ENCODE measurements at places on chromosomes 3 and 15.

DNA sequence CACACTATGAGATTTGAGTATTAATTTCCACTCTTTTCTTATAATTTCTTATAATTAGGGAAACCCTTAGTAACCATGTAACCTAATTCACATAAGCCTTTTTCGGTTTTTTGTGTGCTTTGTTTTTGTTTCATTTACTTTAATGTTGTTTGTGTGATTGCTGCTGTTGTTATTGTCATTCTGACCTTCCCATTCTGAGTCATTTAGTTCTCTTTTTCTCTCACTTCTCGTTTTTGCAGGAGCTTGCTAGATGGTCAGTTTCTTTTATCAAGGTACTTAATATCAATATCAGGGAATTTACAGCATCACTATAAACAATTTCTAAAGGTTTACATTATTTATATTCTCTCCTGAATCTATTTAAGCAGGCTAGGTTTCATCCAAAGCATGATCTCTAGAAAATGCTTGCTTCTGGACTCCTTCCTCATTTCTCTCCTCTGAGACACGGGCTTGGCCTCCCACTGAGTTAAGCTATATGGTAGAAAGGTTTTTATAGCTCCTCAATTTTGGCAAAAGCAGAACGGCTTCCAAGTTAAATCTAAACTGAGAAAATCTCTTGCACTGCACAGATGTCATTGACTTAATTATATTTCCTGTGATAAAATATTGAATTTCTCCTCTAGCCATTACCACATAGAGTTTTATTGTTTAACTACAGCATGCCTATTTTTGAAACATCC is 534.2 kb downstream of the NSUN3 start:
- no peak overlapping the region for H3K4me3 ChIP-seq
- H3K27me3 ChIP-seq, result no peaks in the 10 kb centered on the region
- H3K27ac ChIP-seq, result no peak overlapping the region
- no peaks in the 10 kb centered on the region for H3K36me3 ChIP-seq

DNA sequence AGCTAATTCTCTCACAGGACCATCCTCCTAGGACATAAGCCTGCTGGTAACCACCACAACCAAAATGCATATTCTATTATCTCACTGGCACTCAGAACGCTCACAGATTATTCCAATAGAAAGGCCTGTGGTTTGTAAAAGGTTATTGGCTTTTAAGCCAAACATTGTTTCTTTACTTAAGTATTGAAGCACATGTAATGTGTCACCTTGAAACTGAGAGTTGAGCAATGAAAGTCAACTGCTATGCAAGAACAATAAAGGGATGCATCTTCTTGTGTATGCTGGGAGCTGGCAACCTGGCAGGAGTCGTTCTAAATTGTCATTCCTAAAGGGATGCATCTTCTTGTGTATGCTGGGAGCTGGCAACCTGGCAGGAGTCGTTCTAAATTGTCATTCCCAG is 298.6 kb upstream of the DNAJC19 start:
- H3K36me3 ChIP-seq, result no peaks in the 10 kb centered on the region
- H3K27me3 ChIP-seq, result no peaks in the 10 kb centered on the region
- H3K27ac ChIP-seq, result no peak overlapping the region
- H3K4me1 ChIP-seq, result peaks cover 20% of the 10 kb centered on the region

DNA sequence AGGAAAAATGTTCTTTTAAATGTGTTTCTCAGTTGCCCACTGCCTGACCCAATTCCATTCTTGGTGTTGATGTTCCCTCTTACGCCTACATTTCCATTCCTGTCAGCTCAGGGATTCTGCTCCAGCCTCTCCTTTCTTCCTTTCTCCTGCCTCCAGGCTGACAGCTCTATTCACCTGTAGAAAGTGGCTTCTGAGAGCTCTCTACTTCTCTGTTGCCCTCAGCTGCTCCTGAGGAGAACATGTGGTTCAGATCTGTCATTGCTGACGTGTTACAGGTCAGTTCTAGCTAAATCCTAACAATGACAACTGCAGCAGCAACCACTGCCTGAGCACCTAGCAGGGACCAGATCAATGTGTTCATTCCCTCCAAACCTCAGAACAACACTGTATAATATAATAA is 144.9 kb upstream of the PLAAT1 start:
- peaks cover 6% of the 10 kb centered on the region for H3K36me3 ChIP-seq
- H3K27ac ChIP-seq, result no peak overlapping the region
- H3K27me3 ChIP-seq, result no peaks in the 10 kb centered on the region
- H3K4me3 ChIP-seq, result no peak overlapping the region
- H3K4me1 ChIP-seq, result no peaks in the 10 kb centered on the region

GRCh38 chr3:113831103-113831355 is 7.6 kb upstream of the GRAMD1C start:
- no peaks in the 10 kb centered on the region for H3K36me3 ChIP-seq
- H3K4me3 ChIP-seq, result no peak overlapping the region
- H3K4me1 ChIP-seq, result no peaks in the 10 kb centered on the region
- no peak overlapping the region for H3K27ac ChIP-seq
- no peak for DNase-seq

DNA sequence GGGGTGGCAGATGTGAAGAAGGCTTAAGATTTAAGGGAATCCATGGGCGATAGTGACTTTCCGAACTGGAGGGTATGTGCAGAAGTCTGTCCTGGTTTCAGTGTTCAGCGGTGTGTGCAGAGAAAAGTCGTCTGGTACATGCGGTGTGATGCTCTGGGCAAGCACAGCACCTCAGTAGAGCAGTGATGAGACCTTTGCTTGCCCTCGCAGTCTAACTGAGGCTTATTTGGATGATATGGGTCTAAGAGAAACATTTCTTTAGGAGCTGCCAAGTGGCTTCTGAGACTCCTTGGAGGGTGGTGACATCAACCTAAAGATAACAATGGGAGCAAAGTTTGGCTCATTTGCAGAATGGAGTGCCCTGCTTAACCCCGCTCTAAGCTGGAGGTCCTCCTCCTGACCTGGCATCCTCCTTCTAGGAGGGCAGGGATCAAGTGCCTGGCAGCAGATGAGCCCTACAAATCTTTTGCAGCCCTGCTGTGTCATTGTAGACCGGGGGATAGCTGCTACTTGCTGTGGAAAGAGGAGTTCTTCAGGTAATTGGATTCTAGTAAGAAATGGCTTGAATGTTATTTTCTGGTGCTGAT is 228.1 kb upstream of the AZI2 start:
- no peak overlapping the region for H3K27ac ChIP-seq
- peaks cover 19% of the 10 kb centered on the region for H3K4me1 ChIP-seq
- peak; percentile 1 for DNase-seq

DNA sequence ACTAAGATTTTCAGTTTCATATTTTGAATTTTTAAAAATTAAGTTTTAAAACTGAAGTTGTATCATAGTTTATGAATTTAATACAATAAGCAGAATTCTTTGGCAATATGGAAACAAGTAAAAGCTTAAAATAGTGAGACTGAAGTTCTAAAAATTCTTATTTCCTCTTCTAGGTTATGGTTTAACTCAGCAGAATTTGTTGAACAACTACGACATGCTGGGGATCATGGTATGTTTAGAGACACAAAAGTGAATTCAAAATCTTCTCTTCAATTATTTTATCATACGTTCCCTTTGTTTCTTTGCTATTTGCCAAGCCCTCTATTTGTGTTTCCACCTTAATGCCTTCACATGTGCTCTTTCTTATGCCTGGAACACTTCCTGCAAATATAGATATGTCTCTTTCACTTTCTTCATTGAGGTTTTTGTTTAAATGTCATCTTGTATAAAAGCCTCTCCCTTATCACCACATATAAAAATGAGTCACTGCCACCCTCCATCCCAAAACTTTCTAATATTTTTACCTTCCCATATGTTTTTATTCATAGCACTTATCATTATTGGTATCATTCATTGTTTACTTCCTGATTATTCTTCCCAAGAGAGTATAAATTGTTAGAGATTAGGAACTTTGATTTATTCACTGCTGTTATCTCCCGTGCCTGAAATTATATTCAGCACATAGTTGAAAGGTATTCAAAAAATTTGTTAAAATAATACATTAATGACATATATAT is 6.4 kb downstream of the SUCNR1 start:
- H3K27ac ChIP-seq, result no peak overlapping the region
- no peaks in the 10 kb centered on the region for H3K4me1 ChIP-seq

DNA sequence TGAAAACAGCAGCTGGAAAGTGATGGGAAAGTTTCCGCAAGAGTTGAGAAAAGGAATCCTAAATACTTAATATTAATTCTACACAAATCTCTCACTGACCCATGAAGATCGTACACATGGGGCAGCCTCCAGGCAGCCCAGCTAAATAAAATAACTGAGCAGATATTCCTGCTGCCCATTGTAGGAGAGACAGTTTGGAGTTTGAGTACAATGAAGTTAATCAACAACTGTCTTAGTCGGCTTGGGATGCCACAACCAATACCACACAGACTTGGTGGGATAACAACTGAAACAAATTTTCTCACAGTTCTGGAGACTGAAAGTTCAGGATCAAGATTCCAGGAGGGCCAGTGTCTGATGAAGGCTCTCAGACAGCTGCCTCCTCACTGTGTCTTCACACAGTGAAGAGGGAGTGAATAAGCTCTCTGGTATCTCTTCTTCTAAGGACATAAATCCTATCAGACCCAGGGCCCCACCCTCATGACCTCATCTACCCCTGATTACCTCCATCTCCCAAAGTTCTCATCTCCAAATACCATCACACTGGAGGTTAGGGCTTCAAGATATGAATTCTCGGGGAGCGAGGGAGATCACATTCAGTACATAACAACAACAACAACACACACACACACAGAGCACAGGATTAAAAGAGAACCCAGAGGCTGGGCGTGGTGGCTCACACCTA is 9.7 kb downstream of the TRPM7 start:
- H3K4me1 ChIP-seq, result peaks cover 11% of the 10 kb centered on the region
- H3K36me3 ChIP-seq, result peaks cover 2% of the 10 kb centered on the region
- no peaks in the 10 kb centered on the region for H3K27me3 ChIP-seq
- no peak overlapping the region for H3K4me3 ChIP-seq

DNA sequence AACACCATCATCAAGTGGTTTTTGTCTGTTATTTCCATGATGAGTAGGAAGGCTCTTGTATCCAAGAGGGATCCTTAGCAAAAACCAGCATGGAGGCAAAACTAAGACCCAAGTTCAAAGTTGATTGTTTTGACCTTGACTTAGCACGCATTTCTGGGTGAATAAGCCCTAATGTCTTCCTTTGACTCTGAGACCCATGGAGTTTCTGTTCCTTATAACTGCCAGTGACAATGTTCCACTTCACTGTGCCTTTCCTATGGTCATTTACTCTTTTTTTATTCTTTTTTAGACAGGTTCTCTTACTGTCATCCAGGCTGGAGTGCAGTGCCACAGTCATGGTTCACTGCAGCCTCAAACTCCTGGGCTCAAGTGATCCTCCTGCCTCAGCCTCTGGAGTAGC is 118.2 kb upstream of the MRPL3 start:
- H3K4me3 ChIP-seq, result no peak overlapping the region
- H3K4me1 ChIP-seq, result peaks cover 33% of the 10 kb centered on the region
- H3K36me3 ChIP-seq, result no peaks in the 10 kb centered on the region
- no peak for DNase-seq

GRCh38 chr3:169613053-169613803 is 50.3 kb downstream of the MECOM start:
- no peaks in the 10 kb centered on the region for H3K36me3 ChIP-seq
- no peaks in the 10 kb centered on the region for H3K4me1 ChIP-seq
- DNase-seq, result no peak
- no peak overlapping the region for H3K4me3 ChIP-seq
- H3K27ac ChIP-seq, result no peak overlapping the region

DNA sequence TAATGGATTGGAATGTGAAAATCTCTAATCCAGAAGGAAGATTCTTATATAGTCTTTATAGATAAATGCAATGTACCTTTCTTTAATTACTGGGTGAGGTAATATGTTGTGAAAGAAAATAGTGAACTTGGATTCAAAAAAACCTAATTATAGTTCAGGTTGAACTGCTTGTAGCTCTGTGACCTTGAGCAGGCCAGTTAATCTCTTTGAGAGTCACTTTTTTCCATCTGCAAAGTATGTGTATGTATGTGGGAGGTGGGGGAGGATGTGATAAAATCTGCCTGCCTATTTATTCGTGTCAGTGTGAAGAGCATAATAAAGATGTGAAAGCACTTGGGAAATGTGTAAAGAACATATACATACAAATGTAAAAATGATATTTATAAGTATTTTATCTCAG is 34.4 kb downstream of the GLCE start:
- peaks cover 8% of the 10 kb centered on the region for H3K4me1 ChIP-seq
- no peak for DNase-seq
- H3K27ac ChIP-seq, result no peak overlapping the region
- peaks cover 13% of the 10 kb centered on the region for H3K36me3 ChIP-seq
- H3K27me3 ChIP-seq, result no peaks in the 10 kb centered on the region
- H3K4me3 ChIP-seq, result no peak overlapping the region

GRCh38 chr15:101060576-101061551 is 141.7 kb downstream of the LRRK1 start:
- H3K4me3 ChIP-seq, result no peak overlapping the region
- DNase-seq, result no peak
- no peaks in the 10 kb centered on the region for H3K27me3 ChIP-seq
- H3K27ac ChIP-seq, result peak overlapping the region; percentile 59

GRCh38 chr3:186458306-186459107 is 85.7 kb downstream of the CRYGS start:
- H3K4me1 ChIP-seq, result peaks cover 8% of the 10 kb centered on the region
- H3K27ac ChIP-seq, result no peak overlapping the region
- no peak overlapping the region for H3K4me3 ChIP-seq
- no peaks in the 10 kb centered on the region for H3K36me3 ChIP-seq

GRCh38 chr3:186566772-186567071 is 417 bp downstream of the TBCCD1 start:
- H3K4me3 ChIP-seq, result peak overlapping the region; percentile 94
- H3K27ac ChIP-seq, result peak overlapping the region; percentile 46
- no peaks in the 10 kb centered on the region for H3K36me3 ChIP-seq
- H3K27me3 ChIP-seq, result no peaks in the 10 kb centered on the region
- peaks cover 48% of the 10 kb centered on the region for H3K4me1 ChIP-seq
- no peak for DNase-seq

GRCh38 chr3:146589899-146590508 is 15.1 kb downstream of the PLSCR5 start:
- peak; percentile 26 for DNase-seq
- no peak overlapping the region for H3K4me3 ChIP-seq
- no peaks in the 10 kb centered on the region for H3K36me3 ChIP-seq
- no peaks in the 10 kb centered on the region for H3K4me1 ChIP-seq
- H3K27ac ChIP-seq, result no peak overlapping the region

DNA sequence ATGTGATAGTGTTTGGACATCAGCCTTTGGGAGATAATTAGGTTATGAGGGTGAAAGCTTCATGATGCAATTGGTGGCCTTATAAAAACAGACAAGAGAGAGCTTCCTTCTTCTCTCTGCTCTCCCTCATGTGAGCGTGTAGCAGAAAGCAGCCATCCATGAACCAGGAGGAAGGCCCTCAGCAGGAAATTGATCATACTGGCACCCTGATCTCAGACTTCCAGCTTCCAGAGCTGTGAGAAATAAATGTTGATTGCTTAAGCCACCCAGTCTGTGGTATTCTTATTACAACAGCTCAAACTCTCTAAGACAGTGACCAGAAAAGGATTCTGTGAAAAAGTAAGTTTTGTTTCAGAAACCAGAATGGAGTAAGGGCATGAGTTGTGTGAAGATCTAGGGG is 13.3 kb downstream of the STAC start:
- no peak overlapping the region for H3K4me3 ChIP-seq
- H3K36me3 ChIP-seq, result no peaks in the 10 kb centered on the region
- peaks cover 9% of the 10 kb centered on the region for H3K27me3 ChIP-seq
- H3K4me1 ChIP-seq, result no peaks in the 10 kb centered on the region
- no peak overlapping the region for H3K27ac ChIP-seq

- no peaks in the 10 kb centered on the region for H3K4me1 ChIP-seq
- no peaks in the 10 kb centered on the region for H3K36me3 ChIP-seq
- H3K27me3 ChIP-seq, result no peaks in the 10 kb centered on the region
- no peak overlapping the region for H3K27ac ChIP-seq
- H3K4me3 ChIP-seq, result no peak overlapping the region
- no peak for DNase-seq
Measured at GRCh38 chr3:165640970-165641369, 196.3 kb downstream of the BCHE start.
